ENCODE measurements at places on chromosomes 16 and 17.

DNA sequence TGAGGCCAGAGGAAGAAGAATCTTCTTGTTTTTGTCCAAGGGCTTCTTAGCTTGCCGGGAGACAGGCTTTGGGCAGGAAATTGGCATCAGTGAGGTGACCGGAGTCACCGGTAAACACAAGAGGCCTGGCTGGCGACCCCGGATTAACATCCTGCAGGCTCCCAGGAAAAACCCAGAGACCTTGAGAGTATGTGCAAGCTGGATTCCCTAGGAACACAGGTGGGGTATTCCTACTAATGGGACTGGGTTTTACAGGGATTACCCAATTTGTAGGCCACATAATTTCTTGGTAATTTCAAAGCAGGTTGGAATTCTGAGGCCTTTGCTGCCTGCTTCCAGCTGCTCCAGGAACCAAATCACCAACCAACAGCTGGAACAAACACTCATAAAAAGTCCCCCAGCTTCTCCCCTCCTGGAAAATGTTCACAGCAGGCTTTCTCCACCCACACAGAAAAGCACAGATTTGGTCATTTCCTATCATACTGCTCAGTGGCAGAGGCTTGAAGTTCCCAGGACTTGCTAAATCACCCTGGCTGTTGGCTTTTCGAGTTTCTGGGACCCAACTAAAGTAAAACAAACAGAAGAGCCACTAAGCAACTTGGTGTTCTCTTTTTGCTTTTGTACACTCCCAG is 258.8 kb downstream of the IRF8 start:
- no peak for DNase-seq

DNA sequence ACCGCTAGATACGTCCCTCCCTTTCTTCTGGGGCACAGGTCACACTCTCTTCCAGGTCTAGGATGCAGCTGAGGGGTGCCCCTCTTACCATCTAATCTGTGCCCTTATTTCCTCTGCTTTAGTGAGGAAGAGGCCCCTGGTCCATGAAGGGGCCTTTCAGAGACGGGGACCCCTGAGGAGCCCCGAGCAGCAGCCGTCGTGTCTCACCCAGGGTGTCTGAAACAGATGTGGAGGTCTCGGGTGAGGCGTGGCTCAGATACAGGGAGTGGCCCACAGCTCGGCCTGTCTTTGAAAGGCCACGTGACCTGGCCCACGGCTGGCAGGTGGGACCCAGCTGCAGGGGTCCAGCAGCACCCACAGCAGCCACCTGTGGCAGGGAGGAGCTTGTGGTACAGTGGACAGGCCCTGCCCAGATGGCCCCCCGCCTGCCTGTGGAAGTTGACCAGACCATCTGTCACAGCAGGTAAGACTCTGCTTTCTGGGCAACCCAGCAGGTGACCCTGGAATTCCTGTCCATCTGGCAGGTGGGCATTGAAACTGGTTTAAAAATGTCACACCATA is 15.6 kb downstream of the SCGB1C2 start:
- DNase-seq: peak; percentile 58

GRCh38 chr17:72274614-72275013 is 153.8 kb downstream of the SOX9 start:
- no peak for DNase-seq

- no peak for DNase-seq
Observed at GRCh38 chr16:49094471-49094870, 187.2 kb downstream of the CBLN1 start.

- DNase-seq: no peak
Observed at GRCh38 chr17:63153488-63153887, 187.5 kb downstream of the TANC2 start.

DNA sequence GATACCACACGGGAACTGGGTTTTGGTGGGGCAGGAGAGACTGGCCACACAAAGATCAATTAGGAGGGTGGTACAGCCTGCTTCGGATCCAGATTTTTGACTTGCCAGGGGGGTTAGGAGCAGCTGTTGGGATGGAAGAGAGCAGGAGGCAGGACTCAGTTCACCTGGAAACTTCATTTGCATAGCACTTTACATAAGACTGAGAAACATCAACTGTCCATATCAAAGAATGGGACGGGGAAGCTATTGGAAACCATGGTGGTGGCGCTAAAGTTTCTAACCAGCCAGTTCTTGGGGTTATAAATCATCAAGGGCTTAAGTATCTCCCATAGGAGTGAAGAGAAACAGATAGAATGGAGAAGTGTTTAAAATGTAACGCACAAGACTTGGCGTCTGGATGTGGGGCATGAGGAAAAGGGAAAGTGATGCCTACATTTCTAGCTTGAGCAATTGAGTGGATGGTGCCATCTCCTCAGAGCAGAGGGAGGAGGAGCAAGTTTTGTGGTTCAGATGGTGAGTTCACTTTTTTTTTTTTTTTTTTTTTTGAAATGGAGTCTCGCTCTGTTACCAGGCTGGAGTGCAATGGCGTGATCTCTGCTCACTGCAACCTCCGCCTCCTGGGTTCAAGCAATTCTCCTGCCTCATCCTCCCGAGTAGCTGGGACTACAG is 6.4 kb upstream of the SRCAP start:
- DNase-seq: no peak

DNA sequence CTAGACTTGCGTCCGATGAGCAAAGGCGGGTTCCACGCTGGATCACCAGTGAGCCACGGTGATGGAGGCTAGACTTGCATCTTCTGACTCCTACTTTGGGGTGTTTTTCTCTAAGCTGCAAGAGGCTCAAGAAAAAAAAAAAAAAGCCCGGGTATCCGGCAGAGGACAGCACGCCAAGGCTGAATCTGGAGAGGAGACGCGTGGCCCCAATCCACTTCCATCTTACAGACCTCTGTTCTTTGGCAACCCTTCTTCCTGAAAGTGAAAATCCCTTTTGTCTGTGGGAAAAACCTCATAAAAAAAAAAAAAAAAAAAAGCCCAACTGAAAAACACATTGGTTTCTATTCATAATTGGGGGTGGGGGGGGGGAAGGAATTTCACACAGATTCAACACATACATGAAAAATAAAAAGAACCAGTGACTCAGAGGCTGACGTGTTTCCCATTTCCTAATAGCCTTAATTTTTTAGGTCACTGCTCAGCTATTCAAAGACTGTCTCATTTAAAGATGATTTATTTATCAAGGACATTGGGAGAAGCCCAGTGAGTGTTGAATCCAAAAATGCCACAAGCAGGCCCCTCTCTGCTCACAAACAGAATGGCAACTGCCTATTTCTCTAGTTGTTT is 258.3 kb downstream of the FOXL1 start:
- no peak for DNase-seq

GRCh38 chr16:10085078-10085798 is 97.0 kb downstream of the GRIN2A start:
- no peak for DNase-seq

DNA sequence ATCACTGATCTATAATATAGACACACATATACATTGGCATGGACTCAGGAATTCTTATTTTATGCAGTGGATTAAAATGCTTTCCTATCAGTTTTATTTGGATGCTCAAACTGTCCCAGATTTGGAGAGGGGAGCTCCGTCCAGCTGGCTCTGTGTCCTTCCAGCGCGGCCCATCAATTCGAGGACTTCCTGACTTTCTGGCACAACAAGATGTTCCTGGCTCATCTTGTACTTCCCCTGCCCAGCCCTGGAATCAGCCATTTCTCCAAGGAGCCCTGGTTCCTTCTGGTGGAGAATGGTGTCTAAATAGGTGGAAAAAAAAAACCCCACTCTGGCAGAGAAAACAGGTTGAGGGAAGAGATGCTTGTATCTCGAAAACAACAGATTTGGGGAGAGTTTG is 94.5 kb downstream of the CRISPLD2 start:
- DNase-seq: no peak

DNA sequence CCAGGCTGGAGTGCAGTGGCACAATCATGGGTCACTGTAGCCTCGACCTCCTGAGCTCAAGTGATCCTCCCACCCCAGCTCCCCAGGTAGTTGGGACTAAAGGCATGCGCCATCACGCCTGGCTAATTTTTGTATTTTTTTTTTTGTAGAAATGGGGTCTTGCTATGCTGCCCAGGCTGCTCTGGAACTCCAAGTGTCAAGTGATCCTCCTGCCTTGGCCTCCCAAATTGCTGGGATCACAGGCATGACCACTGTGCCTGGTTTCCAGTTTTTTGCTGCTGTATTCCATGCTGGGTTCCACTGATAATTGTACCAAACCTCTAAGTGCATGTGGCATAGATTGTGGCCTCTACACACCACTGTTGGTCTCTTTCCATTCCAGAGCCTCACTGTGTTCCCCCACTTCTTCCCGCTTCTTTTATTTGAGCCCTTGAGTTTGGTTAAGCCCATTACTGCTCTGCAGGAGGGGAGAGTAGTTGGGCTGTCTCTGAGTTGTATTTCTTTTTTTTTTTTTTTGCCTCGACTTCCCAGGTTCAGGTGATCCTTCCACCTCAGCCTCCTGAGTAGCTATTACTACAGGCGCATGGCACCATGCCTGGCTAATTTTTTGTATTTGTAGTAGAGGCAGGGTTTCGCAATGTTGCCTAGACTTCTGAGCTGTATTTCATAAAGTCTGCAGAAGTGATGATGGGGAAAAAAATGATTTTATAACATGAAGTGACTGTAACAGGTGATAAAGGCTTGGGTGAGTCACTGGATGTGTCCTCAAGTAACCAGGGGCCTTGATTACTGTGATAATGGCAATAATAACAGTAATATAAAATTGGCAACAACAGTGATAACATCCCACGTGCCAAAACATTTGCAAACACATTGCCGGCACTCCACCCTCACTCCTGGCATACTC is 30.0 kb downstream of the EEF2K start:
- no peak for DNase-seq

GRCh38 chr17:64506201-64506575 is at the start of gene DDX5:
TSS of gene DDX5 (minus strand) at chr17:64506289. CDS start at chr17:64506119, 170 bp downstream.
- peak; percentile 98 for DNase-seq

DNA sequence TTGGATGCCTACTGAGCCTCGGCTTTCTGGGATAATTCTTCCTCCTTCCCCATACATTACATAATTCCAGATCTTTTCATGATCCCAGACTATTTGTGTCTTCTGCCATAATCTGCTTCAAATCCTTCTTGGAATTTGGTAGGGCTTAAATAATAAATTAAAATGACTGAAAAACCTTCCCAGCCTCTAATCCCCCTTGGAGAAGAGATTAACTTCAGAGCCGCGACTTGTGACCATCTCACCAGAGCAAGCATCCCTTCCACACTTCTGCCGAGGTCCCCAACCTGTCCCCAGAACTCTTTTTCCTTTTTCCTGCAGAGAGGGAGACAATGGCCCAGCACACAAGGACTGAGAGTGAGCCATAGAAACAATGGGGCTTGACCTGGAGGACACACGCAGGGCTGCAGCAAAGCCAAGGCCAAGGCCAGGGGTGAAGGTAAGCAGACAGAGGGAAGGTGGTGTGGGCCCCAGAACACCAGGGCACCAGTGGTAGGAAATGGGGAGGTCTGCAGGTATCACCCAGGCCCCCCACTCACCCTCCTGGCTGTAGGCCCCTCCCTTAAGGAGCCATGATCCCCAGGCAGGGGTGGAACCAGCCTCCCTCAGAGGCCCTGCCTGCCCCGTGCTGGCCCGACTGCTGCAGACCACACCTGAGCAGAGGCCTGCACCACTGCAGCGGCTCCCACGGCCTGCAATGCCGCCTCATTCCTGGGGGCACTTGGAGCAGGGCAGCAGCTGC is 9.6 kb upstream of the BCAR1 start:
- no peak for DNase-seq

- no peak for DNase-seq
Observed at GRCh38 chr17:17200311-17200710, 5.8 kb downstream of the PLD6 start.

- DNase-seq: no peak
Observed at GRCh38 chr17:74775409-74776043, 619 bp downstream of the NAT9 start.

DNA sequence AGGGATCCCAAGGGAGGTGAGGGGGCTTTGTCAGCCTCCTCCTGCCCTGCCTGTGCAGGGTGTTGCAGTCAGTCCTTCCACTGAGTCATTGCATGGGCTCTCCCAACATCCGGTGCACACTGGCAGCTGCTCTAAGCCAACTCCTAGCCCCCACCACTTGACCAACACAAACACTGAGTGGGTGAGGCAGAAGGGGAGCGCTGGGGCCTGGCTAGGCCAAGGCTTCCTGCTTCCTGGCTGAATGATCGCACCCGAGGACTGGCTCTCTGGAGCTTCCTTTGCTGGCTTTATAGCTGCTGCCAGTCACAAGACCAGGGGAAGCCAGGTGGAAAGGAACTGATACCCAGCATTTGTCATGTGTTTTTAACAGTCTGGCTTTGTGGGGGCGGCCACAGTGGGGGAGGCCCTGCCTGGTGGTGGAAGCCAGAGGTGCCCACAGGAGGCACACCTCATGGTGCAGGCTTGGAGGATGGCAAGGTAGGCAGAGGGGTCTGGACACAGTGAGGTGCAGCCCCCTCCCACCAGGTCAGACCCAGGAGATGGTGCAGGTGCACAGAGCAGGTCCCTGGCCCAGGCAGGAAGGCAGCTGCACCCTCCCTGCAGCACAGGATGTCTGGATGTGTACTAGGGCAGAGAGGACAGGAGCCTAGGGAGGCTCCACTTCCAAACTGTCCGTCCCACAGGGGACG is 6.8 kb downstream of the MPG start:
- peak; percentile 86 for DNase-seq
